Hematopoietic multipotent progenitor cell treated with erythropoietin and hydrocortisone succinate and interleukin-3 and kit ligand, for 4 days (in vitro differentiated cells): ENCODE measurements at places on chromosomes 7 and 10.

- no peak for DNase-seq
Measured at GRCh38 chr7:29106669-29106988, 39.7 kb downstream of the CPVL start.

GRCh38 chr7:91814189-91814588, 66.3 kb downstream of the MTERF1 start:
- DNase-seq: no peak

DNA sequence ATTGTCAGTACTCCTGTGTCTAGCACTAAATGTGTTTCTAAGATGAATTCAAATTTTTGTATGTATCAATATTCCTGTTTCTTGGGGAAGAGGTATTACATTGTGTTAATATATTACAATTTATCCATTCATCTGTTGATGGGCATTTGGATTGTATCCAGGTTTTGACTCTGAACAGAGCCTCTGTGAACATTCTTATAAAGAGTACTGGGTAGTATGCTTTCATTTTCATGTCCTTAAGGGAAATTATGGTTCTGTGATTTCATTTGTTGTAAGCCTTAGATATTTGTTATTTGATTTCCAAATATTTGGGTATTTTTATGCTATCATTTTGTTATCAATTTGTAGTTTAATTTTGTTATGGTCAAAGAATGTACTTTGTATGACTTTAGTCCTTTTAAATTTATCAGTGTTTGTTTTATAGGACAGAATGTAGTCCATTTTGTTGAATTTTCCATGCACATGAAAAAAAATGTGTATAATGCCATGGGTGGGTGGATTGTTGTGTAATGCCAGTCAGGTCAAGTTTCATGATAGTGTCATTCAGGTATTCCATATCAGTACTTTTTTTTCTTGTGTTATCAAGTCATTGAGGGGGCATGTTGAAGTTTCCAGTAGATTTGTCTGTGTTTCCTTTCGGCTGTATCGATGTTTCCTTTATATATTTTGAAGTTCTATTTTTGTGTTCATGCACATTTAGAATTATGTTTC, 38.4 kb downstream of the STAM start:
- no peak for DNase-seq

- no peak for DNase-seq
Measured at GRCh38 chr10:69715899-69716606, 85.7 kb upstream of the COL13A1 start.

GRCh38 chr7:63027075-63027474, 971.6 kb upstream of the ZNF722 start:
- DNase-seq: no peak

DNA sequence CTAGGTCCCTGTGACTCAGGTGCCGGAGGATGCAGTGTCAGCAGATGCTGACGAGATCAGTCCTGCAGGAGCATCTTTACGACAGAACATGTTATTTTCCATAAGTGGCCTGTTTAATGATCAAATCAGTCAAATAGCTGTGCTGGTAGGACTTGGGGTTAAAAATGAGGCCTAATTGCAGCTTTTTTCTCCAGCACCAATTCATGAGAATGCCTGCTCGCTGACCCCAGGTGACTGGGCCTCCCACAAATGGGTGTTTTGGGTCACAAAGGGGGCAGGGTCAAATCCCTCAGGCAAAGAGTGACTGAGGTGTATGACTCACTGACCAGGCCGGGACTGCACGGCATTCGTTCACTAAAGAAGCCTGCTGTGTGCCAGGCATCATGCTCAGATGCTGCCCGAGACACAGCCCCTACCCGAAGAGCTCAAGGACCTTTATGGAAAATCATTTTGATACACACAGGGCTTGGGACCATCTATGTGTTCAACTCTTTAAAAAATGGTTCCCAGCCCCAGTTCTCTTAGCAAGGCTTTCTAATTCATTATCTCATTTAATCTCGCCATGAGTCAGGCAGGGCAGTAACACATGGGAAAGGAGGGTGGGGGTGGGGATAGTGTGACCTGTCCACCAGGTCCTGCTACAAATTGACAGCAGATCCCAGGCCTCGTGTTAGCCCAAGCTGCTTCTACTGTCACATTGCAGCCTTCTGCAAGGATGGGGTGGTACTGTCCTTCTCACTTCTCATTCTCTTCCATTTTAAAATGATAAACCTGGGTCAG, 21.1 kb downstream of the ZNF775 start:
- peak; percentile 41 for DNase-seq

- DNase-seq: peak; percentile 88
Measured at GRCh38 chr10:16891375-16892313, 74.4 kb upstream of the RSU1 start.

DNA sequence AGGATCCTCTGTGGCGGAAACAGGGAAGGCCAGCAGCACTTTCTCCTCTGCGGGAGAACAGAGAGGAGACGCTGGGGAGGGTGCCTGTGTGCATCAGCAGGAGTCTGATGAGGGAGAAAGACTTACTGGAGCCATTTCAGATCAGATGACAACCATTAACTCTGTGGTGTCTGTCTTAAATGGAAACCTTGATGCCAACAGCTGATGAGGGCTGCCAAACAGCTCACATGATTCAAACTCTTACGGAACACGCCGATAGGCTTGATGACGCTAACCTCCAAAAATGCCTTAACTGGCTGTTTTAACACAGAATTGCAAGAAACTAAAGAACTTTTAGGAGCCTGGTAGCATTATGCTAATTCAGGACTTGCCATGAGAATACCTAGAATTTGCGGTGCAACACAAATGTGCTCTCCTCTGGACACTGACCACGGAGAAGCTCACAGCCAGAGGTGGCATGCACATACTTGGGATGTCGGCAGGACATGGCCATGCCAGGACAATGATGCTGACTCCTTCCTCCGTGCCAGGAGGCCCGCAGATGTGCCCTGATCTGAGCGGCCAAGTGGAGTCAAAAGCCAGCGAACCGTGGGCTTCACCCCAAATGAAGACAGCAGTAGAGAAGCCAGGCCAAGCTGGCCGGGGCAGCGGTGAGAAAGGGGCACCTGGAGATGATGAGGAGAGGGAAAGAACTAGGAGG, 154.9 kb downstream of the ZMYND11 start:
- DNase-seq: no peak

DNA sequence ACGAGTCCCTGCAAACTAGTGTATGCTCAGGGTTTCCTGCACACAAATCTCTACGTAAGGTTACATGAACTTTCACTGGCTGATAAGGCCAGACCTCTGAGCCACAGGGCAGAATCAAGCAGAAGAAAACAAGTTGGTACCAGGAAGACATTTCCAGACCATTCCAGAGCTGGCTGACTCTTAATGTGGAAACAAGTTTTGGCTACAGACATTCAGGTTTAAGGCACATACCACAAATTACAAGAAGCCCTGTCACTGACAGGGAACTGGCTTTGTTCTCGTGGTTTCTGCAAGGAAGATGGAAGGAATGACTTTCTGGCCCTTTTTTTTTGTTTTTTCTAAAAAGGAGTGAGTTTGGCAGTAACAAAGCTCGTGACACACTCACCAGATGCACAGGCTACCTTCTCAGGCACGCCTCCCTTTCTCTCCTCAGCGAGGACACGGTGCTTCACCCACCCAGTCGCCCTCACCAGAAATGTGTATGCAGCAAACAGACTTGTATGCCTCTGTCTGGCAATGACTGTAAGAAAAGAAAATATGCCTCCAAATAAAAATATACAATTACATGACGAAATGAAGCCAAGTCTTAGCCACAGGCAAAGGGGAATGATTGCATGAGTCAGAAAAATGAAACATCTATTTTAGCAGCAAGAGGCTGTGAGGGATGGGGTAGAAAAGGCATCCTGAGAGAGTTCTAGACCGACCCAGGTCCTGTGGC, 22.6 kb downstream of the PLAC9 start:
- no peak for DNase-seq

GRCh38 chr7:105806592-105807447, 69.6 kb downstream of the ATXN7L1 start:
- DNase-seq: peak; percentile 55

DNA sequence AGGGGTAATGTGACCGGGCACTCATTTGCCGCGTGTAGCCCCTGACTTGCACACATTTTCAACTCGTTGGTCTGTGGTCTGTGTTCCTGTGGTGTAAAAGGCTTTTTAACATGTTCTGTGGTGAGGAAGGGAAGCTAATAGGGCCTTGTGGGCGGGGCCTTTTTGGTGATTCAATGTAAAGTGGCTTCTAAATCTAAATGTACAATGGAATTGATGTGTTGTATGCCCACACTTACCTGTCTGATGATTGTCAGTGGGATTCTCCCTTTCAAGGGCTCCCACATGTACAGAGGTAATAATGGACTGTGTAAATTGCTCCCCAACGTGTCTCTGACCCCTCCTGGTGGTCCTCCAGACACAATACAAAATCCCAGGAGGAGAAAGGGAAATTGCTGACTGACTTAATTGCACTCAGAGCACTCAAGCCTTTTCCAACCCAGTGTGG, 43.1 kb upstream of the GATAD1 start:
- DNase-seq: peak; percentile 88
